ENCODE measurements at places on chromosomes 7 and 10.

- no peak for DNase-seq
These were observed 27.4 kb upstream of the GDI2 start for GRCh38 chr10:5840314-5841307.

GRCh38 chr10:102604439-102604841 is 39.8 kb upstream of the TRIM8 start:
- no peak for DNase-seq

DNA sequence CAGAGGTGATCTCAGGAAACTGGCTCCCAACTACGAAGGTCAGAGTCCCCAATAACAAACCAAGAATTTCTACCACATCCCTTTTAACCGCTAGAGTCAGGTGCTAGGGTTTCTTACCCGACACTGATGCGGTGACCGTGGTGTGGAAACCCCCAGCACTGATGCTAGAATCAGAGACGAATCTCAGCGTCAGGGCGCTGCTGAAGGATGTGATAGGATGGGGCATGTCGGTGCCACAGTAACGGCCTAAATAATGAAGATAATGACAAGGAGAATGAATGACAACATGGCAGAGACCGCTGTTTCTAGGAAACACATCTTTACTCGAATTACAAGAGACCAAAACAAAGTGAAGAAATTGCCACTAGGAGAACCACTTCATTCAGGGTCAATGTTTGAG is 131.1 kb upstream of the RSU1 start:
- DNase-seq = peak; percentile 71

- DNase-seq = no peak
These were observed 494.3 kb upstream of the AUTS2 start for GRCh38 chr7:69104023-69104422.

GRCh38 chr7:116284390-116284789 is 74.1 kb downstream of the TES start:
- no peak for DNase-seq

DNA sequence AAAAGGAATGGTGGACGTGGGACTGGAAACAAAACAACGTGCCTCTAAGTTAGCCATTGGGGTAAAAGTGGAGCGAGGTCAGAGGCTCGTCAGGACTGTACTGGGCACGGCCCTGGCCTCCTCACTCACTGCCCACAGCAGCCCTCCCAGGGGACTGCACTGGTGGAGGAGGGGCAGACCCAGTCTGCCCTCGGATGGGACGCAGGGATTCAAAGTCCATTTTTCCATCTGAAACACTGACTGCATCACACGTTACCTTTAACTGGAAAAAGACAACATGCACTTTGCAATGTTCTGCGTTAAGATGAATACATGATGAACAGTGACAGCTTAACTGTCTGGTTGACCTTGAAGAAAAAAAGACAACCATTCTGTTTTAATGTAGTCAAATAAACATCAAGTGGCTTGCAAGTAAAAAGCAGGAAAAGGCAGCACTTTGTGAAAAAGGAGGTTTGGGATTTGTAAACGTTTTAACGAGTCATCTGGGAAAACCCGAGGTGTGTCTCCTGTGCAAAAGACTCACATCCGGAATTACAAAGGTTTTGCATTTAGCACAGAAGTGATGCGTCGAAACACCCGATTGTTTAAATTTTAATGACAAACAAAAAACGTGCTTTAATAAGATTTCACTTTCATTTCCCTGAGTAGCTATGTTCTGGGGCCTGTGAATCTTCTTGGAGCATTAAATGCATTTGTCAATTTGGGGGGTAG is 18.8 kb downstream of the KLF6 start:
- no peak for DNase-seq
